ENCODE measurements at places on chromosomes 4 and X.
A peak's percentile ranks its signal among the peaks of the same experiment; 100 is the strongest.

DNA sequence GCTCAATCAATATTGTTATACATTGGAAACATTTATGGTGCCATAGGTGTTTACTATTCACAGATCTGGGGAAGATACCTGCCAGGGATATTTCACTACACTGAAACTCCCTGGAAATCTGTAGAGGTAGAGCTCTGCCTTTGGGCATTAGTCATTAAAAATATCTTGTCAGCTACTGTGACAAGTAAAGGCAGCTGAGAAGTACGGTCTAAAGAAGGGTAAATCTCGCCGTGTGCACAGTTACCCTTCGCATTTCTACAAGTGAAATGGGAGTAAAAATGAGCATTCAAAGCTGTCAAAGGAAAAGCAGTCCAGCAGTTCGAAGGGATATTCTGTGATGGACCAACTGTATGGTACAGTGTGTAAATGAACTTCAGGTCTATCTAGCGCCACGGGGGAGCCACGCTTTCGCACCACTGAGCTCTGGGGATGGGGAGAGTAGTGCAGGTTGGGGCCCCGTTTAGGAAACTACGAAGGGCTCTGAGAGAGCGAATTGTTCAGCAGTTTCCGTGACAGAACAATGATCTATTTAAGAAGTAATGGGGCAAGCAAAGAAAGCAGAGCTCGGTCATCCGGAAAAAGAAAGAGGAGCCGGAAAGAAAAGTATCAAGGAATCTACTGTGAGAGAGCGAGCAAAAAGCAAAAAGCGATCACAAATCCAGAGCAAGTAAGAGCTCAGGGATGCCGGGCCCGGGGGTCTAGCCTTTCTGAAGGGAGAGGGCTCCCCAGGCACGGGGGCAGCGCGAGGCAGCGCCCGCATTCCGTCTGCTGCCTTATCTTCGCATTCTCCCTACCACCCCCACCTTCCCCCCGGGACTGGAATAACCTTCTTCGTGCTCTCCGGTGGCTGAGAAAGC is 646 bp downstream of the TIGD4 start:
- peak; percentile 11 for DNase-seq

DNA sequence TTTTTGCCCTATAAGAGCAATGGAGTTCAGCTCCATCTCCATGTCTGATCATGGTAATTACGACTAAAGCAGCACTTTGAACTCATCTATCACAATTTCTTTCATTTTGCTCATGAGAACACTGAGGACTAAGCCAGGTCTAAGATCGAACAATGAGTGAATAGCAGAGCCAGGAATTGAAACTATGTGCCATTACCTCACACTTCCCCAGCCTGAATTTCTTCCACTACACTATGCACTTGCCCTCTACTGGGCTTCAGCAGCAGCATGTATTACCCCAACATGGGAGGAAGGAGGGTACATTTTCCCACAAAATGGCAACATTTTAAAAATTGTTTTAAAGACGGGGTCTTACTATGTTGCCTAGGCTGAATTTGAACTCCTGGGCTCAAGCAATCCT is 274.7 kb upstream of the FGF13 start:
- DNase-seq = peak; percentile 1

DNA sequence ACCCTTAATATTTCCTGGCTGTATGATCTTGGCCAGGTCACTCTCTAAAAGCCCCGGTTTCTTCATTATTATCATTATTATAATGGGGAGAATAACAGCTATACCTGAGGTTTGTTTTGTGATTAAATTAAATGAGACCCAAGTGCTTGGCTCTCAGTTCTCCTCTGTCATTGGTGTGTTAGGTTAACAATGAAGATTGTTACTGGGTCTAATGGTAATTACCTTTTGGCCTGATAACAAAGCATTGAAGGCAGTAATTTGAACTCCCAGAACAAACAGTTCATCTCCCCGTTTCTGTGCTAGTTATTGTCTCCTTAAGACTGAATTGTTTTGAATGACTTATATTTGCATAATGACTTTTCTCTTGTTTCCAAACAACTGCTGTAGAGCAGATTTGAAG is 6.8 kb upstream of the ANAPC4 start:
- no peak for DNase-seq

DNA sequence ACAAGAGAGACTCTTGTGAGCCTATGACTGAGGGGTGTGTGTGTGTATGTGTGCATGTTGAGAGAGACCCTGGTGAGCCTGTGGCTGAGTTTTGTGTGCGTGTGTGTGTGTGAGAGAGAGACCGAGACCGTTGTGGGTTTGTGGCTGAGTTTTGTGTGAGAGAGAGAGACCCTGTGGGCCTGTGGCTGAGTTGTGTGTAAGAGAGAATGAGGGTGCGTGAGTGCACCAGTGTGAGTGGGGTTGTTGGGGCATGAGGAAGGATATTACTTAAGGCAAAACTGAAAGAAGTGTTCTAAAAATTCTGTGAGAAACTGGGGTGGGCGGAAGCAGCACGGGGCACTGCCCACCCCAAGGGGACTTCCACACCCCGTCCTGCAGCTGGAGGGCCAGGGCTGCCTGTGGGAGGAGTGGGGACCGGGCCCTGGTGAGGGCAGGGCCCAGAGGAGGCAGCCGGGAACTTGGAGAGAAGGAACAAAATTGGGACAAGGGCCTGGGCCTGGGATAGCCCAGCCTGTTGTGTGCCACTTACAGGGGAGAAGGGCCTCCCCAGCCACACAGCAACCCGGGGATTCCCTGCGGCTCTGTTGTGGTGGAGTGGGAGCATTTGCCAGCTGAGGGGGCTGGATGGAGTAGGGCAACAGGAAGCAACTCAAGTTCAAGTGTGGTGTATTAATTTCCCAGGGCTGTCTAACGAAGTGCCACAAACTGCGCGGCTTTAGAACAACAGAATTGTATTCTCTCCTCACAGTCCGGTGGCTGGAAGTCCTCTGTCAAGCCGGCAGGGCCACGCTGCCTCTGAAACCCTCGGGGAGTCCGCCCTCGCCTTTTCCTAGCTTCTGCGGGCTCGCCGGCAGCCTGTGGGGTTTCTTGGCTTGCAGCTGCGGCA is 22.1 kb downstream of the TMEM131L start:
- no peak for DNase-seq

DNA sequence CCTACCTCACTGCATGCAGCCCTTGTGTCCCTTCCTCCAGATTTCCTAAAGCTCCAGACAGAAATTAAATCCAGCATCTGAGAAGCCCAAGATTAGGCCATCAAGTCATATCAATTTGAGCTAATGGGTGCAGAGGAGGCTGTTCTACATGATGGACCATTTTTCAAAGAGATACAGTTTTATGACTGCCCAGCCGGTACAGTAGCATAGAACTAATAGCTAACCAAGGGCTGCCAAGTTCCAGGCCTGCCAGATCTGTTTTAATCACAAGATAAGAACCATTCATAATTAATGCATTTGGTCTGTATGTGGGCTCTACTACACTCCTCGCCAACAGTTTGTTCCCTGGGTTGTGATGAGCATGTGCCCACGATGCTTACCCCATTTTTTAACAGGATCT is 73.9 kb upstream of the PLAC1 start:
- DNase-seq = no peak

GRCh38 chrX:40433160-40433559 is 147.6 kb upstream of the ATP6AP2 start:
- DNase-seq = no peak

DNA sequence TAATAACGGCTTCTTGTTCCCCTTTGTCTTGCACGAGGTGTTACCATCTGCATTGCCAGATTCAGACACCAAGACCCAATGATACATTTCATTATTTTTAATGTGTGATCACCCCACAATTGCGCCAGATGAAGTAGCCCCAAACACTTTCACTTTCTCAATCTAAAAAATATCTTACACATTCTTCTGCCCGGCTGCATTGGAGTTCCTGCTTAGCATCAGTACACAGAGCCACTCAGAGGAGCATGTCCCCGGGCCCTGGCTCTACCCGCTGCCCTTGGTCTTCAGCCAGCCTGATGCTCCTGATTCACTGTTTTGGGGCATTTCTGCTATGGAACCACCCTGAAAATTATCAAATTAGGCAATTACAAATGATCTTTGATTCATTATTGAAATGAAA is 66.0 kb upstream of the TENM3 start:
- no peak for DNase-seq

DNA sequence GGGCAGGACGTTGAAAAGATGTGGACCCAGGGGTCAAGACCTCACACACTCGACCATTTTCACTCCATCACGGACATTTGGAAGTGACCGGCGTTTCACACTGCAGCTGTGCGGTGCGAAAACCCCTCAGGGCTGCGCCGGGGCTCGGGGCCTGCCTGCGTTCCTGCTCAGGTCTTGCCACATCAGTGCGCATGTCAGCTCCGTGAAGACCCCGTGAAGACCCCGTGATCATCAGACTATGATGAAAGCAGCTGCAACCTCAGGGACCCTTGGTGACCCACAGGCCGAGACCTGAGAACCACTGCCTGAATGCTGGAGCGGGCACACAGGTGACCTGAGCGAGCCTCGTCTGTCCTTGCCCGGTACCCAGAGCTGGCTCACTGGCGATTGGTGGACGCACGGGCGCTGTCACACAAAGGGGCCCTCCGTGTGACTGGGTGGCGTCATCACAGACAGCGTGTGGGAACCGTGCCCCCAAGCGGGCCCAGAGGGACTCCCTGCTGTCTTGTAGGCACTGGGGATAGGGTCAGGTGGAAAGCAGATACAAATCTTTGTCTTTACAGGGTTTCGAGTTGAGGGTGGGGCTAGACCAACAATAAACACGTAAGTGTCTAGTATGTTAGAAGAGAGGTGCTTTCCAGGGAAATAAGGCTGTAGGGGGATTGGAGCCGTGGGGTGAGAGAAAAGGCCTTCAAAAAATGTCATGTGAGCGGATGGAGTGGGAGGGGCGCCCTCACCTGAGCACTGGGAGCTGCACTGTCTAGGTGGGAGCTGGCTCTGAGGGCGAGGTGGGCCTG is 12.7 kb downstream of the MSANTD1 start:
- no peak for DNase-seq

DNA sequence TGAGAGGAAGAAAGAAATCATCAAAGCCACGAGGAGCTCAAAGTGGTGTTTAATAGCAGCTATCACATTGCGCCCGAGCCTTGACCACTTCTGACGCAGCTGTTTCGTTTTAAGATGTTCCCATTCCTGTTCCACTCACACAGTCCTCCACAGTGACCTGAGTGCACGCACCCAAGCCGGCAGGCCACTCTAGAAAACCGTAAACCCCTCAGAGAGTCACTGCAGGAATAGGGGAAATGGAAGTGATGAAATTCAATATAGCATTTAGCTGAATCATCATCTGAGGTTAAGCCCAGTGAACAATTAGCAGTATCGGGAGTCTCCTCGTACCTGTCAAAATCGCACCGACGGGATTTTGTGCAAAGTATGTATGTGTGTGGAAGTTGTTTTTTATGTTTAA is 17.9 kb upstream of the HAND2 start:
- no peak for DNase-seq

- DNase-seq = no peak
Observed at GRCh38 chr4:95640311-95640710, 91.5 kb upstream of the UNC5C start.

DNA sequence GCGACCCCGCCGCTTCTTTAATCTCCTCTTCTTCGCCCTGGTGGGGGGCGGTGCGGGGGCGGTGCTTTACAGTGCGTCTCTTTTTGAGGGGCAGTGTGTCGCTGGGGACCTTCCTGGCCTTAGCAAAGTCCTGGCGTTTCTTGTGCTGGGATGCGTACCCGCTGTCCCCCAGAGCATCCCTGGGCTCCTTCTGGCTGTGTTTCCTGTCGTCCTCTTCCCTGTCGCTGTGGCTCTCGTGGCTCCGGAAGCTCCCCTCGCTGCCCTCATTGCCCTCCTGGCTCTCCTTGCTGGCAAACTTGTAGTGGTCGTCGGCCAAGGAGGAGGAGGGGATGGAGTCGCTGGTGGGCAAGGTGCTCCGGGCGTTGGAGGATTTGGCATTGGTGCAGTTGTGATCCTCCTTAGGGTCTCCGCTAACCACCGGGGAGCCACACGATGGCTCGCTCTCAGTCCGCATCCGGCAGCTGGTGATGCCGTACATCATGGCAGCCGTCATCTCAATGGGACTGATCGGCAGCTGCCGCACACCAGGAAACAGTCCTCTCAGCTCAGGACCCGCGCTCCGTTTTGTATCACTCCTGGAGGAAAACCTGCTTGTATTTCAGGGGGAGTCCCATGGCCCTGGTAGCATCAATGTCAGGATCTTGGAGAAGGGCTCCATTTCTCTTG is 30.4 kb upstream of the TMSB15A start:
- peak; percentile 2 for DNase-seq

DNA sequence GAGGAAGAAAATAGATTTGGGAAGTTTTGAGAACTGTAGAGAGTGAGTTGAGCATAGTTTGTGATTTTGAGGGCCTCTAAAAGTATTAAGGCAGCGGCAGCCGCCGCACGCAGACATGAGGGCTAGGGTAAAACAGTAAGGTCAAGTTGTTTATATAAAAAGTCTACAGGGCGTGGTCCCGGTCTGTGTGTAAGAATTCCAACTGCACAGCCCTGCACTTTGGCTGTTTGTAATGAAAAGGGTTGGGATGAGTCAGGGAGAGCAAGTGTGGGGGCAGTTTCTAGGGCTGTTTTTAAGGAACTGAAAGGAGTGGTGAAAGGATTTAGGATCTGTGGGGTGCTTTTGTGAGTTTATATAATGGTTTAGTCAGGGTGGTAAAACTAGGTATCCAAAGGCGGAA is 55.0 kb downstream of the BEX3 start:
- DNase-seq = peak; percentile 13

GRCh38 chr4:10074767-10075105 is 41.9 kb downstream of the WDR1 start:
- DNase-seq = peak; percentile 67

- DNase-seq = no peak
Observed at GRCh38 chr4:156811963-156812362, 159.6 kb downstream of the PDGFC start.

DNA sequence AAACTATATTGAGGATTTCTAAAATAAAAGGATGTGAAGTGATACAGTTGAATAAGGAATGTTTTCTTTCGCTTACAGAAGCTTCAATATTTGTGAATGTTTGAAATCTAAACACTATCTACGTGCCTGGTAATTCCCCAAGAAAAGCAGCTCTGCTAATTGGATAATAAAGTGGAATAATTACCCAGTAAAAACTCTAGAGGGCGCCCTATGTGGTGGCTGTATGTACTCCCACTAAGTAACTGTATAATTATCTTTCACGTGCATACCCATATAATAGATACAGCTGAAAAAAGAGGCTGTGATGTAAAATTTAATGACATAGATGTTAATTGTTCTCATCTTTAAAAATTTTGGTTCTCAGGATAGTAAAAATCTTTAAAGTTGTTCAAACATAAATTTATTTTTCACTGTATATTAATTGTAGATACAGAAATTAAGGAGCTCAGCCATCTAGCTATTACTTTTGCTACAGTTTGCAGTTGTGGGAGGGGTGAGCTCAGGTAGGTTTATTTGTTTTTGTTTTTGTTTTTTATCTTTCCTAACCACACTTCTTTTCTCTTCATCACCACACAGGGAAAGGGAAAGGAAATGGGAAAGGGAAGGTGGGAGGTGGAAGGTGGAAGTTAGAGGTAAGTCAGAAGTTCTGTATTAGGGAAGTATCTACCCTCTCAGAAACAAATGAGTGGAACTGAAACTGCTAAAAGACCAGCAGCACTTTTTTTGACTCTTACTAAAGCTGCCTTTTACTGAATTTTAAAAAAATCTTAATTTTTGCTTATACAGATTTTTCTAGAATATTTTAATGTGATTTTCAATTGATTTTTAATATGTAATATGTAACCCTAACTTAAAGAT is 151.7 kb upstream of the RPS6KA6 start:
- peak; percentile 13 for DNase-seq

GRCh38 chrX:2286731-2287130 is 214.0 kb downstream of the DHRSX start:
- no peak for DNase-seq

- peak; percentile 48 for DNase-seq
Observed at GRCh38 chr4:74319470-74319869, 11.2 kb downstream of the EPGN start.

Measured in fibroblast of skin of back (primary cell).